ENCODE measurements at places on chromosomes 6 and 20.

DNA sequence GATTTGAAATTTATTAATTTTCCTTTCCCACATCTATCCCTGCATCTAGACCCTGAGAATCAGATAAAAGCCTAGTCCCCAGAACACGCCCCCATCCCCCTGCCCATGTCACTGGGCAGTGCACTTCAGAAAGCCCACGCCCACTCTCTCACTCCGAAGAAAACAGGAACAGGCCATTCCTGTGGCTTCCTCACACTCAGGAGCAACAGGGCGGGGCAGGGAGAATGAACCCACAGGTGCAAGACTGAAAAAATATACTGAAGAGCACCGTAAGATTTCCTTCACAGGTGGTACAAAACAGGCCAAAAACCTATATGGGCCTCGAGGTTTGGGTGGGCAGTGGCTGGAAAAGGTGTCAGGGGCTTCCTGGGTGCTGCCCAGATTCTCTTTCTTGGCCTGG is 3.4 kb downstream of the OXT start:
- DNase-seq, result no peak

DNA sequence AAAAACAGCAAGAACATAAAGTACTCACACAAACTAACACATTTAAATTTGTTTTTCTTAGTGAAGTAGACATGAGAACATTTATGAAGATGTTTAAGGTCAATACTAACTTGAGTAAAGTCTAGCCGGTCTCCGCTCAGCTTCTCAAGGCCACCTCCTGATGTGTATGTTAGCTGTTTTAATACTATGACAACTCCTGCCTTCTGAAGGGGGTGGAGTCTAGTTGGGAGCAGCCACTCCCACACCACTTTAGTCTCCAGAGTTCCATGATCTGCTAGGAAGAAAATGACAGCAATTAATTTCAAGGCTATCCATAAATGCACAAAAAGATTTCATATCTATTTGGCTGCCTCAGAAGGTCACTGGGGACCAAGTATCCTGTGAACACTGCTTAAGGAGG is at the start of gene GSTA3:
Gene GSTA3, minus strand, starts transcription at position 168 of the 400 bp plus-strand sequence. CDS start 3,864 bp downstream, outside the sequence.
- DNase-seq, result no peak

GRCh38 chr20:59055302-59055701 is 12.7 kb upstream of the PRELID3B start:
- no peak for DNase-seq

GRCh38 chr6:14665827-14666724 is 548.5 kb downstream of the CD83 start:
- no peak for DNase-seq

DNA sequence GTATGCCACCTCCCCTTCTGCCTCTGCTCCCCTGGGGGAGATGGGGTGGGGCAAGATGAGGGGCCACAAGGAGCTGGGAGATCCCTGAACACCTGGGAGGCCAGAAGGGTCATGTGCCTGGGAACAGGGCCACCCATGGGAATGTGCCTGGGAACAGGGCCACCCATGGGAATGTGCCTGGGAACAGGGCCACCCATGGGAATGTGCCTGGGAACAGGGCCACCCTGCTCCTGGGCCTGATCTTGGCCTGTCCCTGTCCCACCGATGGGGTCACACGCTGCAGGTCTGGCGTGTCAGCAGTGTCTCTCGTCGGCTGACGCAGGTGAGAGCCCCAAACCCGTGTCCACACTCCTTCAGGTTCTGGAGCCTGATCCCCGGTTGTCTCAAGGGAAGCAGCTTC is 4.4 kb downstream of the RGS19 start:
- no peak for DNase-seq

- DNase-seq, result no peak
These were observed 46.2 kb upstream of the ARMH2 start for GRCh38 chr6:24844903-24845302.
